ENCODE measurements at places on chromosomes 7 and 10.

GRCh38 chr10:35203745-35204144 lies 77.1 kb downstream of the CREM start:
- DNase-seq = no peak

DNA sequence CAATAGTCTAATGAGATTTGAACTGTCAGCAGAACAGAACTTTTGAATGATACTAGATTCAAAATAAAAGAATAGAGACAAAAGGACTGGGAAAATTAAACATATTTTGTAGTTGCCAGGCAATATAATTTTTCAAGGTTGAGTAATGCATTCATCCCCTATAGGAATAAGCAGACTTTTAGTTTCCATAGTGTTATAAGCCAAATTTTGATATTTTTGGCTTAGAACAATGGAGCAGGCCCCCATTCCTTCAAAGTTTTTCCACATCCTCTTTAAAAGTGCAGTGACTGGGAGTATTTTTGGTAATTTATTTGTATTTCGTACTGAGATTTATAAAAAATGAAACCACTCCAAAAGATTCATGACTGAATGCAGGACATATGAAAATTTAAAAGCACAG lies 24.0 kb downstream of the MEOX2 start:
- no peak for DNase-seq

- no peak for DNase-seq
These were observed 32.6 kb upstream of the HSPB1 start for GRCh38 chr7:76269895-76270294.

DNA sequence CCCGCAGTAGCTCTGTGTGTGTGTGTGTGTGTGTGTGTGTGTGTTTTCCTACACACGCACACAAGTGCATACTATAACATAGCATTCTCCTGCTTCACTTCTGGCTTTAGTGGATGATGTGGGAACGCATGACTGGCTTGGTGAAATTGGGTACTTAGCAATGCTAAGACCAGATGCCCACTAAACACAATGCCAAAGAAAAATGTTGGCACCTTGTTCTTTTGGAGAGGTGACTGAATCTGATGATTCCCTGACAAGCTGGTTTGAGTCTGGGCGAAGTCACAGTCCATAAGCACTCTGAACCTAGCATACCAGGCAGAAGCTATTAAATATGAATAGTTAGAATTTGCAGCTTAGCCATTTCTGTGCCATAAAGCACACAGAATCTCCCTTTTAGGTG lies 68.0 kb upstream of the CDCA7L start:
- no peak for DNase-seq

DNA sequence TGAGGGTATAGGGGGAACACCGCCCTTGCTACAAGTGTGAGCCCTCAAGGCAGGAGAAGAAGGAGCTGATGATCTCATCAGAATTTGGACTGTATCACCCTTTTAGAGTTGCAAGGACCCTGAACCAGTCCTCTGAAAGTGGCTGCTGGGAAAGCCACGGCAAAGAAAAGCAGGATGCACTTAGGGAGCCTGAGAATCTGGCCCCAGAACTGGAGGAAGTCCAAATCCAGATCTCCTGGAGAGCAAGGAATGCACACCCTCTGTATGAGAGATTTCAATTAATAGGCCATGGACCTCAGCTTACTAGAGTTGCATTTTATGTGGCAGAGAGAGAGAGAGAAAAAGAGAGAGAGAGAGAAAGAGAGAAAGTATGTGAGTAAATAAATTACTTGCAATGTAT lies 662.9 kb downstream of the CCSER2 start:
- DNase-seq = no peak

- DNase-seq = no peak
These were observed 146.7 kb downstream of the WNT2 start for GRCh38 chr7:117176206-117176605.

DNA sequence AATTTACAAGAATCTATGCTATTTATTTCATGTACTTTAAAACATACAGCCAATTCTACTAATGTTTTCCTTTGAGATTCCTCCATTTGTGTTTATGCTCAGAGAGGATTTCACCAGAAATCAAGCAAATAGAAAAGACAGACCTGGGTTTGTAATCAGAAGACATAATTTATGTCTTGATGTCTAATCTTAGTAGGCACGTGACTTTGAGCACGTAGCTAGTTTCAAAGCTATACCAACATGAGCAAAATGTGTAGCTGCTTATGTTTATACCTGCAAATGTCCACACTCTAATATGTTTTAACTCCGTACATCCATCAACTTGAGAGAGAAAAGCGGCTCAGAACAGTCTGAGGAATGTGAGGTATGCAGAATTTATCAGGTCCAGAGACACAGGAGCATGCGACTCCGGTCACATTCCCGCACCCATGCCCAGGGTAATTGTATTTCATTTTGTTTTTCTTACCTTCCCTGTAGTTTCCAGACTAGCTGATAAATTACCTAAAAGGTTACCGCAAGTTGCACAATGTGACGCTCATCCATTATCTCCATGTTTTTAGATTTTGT lies 40.0 kb downstream of the SVOPL start:
- DNase-seq = no peak

- DNase-seq = no peak
These were observed 31.7 kb downstream of the CAMK2B start for GRCh38 chr7:44293561-44294324.
